Peyer's patch (tissue), 4 donors: ENCODE measurements at places on chromosomes 3 and 15.

- DNase-seq, result no peak
Observed at GRCh38 chr15:34241376-34242330, 16.8 kb downstream of the EMC4 start.

DNA sequence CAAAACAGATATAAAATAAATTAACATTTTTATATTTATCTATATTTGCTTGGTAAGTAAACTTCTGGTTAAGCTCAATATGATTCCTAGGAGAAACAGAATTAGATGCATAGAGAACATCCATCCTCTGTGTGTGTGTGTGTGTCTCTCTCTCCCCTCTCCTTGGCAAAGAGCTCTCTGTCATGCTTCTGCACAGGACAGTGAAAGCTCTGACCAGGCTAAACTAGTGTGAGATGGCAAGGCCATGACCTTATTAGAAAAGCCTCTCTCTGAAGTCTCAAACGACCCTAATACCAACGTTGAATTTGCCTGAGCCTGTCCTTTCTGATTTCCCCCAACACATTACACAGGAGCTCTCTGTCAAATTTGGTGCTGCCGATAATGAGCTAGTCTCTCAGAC, 746.0 kb downstream of the VGLL3 start:
- DNase-seq, result no peak

- no peak for DNase-seq
Observed at GRCh38 chr3:24640330-24640877, 145.8 kb upstream of the THRB start.

GRCh38 chr3:132645058-132645457, 14.6 kb downstream of the ACAD11 start:
- DNase-seq, result no peak

DNA sequence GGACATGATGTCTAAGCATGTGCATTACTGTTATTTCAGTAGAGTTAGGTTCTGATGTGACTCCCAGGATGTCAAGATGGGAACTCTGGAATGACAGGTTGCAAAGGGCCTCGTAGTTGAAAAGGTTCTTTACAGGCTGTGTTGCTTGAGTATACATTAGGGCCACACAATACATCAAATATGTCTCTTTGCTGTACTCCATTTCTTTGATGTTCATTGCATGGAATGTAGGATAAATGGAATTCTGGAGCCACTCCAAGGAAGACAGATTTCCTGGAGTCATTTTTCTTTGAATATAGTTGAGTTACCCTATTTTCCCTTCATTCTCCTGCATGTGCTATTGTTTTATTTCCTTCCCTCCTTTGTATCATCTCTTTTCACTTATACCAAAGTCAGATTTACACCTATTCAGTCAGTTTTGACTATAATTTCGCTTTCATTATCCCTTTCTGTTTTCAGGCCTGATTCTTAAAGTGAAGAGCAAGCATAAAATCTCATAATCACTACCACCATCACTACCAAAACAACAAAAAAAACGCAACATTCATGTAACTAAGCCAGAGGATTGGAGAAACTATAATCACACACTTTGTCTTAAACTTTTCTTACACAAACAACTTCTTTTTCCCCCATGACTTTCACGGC, 61.2 kb upstream of the PTX3 start:
- DNase-seq, result no peak

DNA sequence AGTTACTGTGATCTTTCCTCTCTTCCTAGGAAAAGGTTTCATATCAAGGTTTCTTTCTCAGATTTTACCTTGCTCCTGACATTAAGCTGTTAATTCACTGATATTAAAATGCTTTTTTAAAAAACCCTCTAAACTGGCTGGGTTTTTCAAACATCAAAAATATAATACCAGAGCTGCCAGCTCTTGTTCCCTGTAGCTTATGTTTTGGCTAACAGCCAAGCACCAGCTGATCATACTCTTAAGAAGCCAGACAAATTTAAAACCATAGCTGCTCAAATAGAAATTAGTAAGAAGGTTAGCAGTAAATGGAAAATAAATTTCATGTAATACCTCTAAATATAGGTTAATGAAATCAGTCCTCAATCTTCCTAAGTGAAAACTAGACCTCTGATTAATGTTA, 657.5 kb downstream of the GRM7 start:
- no peak for DNase-seq

- no peak for DNase-seq
Observed at GRCh38 chr3:182052332-182052731, 340.6 kb downstream of the SOX2 start.

DNA sequence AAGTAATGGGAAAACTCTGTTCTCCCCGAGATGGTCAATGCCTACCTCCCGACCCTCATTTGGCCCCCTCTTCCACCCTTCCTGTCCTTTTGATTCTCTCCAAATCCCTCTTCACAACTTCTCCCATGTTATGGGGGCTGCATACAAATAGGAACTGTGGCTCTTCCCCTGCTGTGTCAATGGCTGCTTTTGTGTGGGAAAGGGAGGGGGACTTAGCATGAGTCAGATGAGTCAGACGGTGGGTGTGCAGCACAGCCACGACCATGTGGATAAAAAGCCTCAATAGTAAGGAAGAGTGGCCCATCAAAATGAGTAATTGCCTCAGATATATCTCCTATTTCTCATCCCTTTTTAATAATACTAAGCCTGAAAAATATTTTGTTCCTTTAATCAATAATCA, 31.9 kb downstream of the SPATA16 start:
- DNase-seq, result no peak
